ENCODE measurements at places on chromosomes 6 and 20. TPM values are rescaled to one million over a fixed set of nuclear protein-coding genes. Genes with fewer than 3 reads are reported as not detected.

ENPP5 gene
- total RNA-seq = 4.5 TPM

GLP1R gene
- total RNA-seq = not detected

GINS1 gene
- total RNA-seq = 30.4 TPM

PPP1R14C gene
- 7.8 TPM for total RNA-seq

RAET1L gene
- total RNA-seq = 1.5 TPM

SRSF12 gene
- total RNA-seq = not detected
